ENCODE measurements at places on chromosomes 7 and 10.

- no peak for DNase-seq
These were observed 175.1 kb downstream of the SEPTIN7 start for GRCh38 chr7:35975851-35976454.

DNA sequence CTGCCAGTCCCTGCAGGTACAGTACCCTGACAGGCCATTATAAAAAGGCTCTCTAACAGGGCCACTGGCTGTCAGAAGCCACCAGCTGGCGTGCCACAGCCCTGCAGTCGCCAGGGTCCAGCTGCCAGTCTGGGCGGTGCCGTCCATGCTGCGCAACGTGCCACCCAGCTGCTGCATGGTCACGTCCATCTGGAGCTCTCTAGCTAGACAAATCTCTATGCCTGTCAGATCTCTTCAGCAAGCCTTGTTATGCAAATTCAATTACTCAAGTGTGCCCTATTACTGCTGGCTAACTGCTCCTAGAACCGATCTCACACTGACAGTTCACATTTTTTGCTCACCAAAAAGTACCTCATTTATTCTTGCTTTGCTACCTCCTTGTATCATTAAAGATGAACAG is 75.9 kb downstream of the HIBADH start:
- DNase-seq, result no peak

GRCh38 chr7:15594461-15594860 is 32.6 kb upstream of the AGMO start:
- no peak for DNase-seq

DNA sequence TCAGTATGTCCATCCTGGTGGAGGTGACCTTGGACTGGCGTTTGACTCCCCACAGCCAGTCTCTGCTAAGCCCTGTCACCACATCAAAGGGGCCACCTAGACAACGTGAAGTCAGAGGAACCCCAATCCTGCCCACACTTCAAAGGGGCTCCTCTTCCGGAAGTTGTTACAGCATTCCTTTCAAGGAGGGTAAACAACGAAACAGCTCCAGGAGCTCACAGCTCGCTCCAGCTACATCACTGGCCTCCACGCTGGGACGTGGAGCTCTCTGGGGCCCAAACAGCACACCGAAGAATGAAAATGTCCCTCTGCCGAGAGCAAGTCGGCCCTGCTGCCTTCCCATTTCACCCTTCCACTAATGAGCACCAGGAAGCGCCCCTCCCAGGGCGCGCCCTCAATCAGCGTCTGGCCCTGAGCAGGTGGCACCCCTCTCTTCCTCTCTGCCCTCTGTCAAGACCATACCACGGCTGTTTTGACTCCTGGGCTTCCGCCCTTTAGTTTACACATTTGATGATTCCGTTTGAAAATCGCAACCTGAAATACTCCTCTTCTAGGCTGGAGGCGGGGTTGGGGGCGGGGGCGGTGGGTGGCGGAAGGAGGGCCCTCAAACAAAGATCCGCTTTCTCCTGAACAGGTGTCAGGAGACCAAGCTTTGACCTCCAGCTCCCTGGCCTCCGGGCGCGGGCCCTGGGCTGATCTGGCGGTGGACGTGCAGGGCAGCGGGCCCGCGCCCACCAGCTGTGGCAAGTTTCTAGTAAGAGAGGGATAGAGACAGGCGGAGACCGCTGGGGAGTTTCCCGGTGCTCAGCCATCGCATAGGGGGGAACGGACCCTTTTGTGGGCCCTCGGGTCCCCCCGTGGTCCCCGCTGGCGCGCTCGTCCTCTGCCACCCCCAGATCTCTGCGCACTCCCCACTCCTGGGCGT is 53.1 kb upstream of the KDM7A start:
- DNase-seq, result peak; percentile 31

GRCh38 chr7:20539201-20539600 is 76.3 kb upstream of the ABCB5 start:
- no peak for DNase-seq

- DNase-seq, result no peak
These were observed 100.1 kb upstream of the FGFR2 start for GRCh38 chr10:121698336-121698735.

GRCh38 chr7:104288137-104288536 is 40.3 kb upstream of the LHFPL3 start:
- DNase-seq, result no peak

- DNase-seq, result no peak
These were observed 130.2 kb downstream of the KCNMA1 start for GRCh38 chr10:77507291-77507880.

DNA sequence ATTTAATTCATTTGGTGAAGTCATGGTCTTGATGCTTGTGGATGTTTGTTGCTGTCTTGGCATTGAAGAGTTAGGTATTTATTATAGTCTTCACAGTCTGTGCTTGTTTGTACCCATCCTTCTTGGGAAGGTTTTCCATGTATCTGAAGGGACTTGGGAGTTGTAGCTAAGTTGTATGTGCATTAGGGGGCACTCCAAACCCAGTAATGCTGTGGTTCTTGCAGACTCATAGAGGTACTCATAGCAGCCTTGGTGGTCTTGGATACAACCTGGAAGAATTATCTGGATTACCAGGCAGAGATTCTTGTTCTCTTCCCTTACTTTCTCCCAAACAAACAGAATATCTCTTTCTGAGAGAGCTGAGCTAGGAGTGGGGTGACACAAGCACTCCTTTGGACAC is 93.2 kb downstream of the ADCYAP1R1 start:
- no peak for DNase-seq
